Activated gamma-delta T cell treated with Interleukin-2 at 50 U/mL for 16 hours (primary cell): ENCODE measurements at places on chromosomes 1 and 21.

DNA sequence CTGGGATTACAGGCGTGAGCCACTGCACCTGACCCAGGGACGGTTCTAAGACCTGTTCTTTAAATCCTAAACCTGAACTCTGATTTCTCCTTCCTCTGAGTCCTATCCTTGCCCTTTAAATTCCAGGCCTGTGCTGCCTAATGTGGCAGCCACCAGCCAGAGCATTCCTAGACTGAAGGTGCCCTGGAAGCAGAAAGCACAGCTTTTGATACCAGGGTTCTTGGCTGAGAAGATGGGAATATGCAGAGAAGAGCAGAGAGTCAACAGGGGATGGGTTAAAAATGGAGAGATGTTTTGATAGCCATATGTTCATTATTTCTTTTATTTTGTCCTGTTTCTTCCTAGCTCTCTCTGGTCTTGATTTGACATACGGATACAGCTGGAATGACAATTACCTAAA is 49.7 kb downstream of the RYR2 start:
- no peak for DNase-seq

- DNase-seq: peak; percentile 44
These were observed 46.9 kb downstream of the CD34 start for GRCh38 chr1:207863893-207864535.

- DNase-seq: no peak
These were observed 25.5 kb upstream of the CAP1 start for GRCh38 chr1:40014812-40015594.

DNA sequence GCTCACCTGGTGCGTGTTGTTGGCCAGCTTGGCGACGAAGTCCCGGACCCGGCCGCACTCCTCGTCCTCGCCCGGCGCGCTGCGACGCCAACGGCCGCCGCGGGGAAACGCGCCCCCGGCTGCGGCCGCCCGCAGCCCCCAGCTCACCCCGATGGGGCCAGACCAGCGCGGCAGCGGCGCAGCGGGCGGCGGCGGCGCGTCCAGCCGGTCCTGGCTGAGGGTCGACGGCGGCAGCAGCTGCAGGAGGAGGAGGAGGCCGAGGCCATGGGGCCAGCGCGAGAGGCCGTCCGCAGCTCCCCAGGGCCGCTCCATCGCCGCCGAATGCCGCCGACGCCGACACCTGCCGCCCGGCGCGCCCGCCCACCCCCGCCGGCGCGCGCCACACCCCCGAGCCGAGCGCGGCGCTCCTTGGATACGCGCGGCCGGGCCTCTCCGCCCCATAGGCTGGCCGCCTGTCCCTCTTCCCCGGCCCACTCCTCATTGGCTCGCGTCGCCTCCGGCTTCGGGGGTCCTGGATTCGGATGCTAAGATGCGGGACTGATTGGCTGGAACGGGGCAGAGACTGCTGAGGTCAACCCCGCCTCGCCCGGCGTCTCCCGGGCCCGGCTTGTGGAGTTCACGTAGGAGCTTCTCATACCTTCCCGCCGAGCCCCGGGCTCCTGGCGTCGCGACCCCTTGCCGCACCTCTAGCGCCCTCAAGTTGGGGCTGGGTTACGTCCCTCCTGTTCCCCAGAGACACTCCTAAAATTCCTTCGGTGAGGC is at the start of gene SORT1:
Gene SORT1, minus strand, starts transcription at position 338 of the 762 bp plus-strand sequence. Its CDS starts 26 bp downstream, at position 312.
- peak; percentile 64 for DNase-seq

GRCh38 chr1:145995964-145996432 is 381 bp downstream of the TXNIP start:
- DNase-seq: no peak

- DNase-seq: peak; percentile 46
These were observed 69.6 kb upstream of the LRRC8B start for GRCh38 chr1:89454845-89455521.

- no peak for DNase-seq
These were observed 351.9 kb downstream of the ADGRL2 start for GRCh38 chr1:82152356-82153271.

- no peak for DNase-seq
These were observed 111.5 kb downstream of the PSMG1 start for GRCh38 chr21:39071623-39072214.

DNA sequence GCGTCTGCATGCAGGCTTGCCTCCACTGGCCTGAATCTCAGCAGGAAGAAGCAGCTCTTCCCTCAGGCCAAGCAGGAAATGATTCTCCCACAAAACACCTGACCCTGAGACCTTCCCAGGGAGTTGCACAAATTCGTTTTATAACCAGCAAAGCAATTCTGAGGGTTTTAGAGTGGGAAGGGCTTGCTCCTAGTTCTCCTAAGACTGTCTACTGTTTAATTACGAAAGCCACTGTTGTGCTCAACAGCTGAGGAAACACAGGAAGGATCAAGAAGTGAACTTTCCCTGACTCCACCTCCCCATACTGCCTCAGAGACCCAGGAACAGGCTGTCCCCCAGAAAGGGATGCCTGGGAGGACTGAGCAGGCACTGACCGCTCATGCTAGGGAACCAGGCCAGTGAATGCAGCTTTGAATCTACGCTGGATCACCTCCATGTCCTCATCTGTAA is 37.0 kb upstream of the PUM1 start:
- DNase-seq: no peak

DNA sequence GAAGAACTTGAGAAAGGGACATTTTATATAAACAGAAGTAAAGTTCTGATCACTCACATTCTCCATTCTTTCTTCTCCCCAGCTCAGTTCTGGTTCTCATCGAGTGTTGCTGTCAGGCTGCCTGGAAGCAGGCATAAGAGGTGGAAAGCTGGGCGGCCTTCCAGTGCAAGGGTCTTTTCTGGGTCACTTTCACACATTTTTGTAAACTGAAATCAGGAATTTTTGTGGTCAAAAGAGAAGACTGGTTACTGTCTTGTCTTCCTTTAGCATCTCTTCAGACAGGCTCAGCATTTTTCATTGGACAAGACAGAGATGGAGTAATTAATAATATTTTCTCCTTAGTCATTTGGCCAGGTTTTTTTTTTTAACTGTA is 93.7 kb downstream of the CTH start:
- DNase-seq: no peak

GRCh38 chr1:173714441-173714758 is 381 bp upstream of the KLHL20 start:
- DNase-seq: no peak

DNA sequence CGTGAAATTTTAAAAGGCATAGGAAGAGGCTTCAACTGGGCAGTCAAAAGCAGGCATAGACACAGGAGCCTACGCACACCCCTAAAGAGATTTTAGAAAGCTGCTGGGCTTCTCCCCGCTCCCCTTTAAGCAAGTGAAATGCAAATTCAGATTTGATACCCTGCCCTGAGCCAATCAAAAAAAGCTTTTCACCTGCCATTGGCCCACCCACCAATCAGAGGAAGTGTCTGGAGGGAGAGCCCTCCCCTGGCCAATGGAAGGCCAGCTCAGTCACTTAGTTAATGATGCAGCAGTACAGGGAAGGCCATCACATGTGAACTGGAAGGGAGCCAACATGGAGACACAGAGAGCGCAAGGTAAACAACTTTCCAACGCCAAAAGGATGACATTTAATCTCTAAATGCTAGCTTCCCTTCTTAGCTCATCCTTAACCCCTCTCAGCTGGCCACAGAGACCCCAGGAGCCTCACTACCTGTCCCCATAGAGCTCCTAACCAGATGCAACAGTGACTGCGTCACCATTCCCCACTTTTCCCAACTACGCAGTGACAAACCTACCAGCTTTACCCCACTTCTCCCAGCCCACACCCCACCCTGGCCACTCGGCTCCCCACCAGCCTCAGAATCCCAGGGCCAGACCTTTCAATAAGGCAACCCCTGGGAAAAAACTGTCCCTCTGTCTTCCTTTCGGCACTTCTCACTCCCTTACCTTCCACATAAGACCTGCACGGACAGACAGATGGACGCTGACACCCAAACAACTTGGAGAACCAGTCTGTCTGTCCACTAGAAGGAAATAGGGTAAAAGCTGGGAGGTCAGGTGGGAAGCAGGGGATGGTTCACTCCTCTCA is 71.0 kb downstream of the CD46 start:
- peak; percentile 46 for DNase-seq

DNA sequence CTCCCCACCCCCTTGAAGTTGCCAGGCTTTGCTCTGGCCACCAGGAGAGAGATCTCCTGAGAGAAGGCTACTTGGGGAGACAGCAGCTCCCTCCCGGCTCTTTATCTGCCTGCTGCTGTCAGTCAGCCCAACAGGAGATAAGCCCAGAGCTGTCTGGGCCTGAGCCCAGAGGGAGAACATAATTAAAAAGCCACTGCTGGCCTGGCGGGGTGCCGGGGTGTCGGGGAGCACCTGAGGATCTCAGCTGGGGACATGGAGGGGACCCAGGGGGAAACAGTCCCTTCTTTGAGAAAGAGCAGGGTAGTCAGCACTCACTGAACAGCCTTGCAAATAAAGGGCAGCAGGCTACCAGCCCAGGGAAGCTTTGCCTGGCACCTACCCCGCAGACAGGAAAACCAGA is 17.9 kb downstream of the VWA5B1 start:
- no peak for DNase-seq

DNA sequence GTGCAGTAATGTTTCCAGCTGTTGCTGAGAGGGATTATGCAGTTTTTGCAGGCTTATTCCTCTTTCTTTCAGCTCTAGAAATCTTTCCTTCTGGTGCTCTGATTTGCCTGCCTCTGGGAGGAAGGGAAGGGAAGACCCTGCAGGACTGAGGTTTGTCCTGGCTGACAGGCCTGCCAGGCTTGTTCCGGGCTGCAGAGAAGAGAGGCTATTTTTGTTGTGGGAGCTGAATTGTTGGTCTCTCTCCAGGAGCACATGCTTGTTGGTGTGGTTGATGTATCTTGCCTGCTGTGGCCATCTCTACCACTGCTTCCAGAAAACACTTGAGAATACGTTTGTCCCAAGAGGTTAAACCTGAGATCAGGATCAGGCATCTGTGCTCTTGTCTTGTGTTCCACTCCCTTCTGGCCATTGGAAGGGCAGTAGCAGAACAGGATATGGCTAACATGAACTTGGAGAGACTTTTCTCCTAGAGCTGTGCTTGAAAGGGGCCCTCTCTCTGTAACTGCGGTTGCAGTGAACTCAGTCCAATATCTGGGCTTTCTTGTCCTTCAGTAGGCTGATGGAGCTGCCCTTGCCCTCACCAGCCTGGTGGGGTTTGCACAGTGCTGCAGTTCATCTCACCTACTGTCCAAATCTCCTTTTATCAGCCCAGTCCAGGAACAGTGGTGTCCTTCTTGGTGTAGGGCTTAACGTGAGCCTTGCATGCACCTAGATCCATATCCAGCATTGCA is 21.5 kb upstream of the SLC25A34 start:
- DNase-seq: no peak

- no peak for DNase-seq
These were observed 101.2 kb downstream of the INTS7 start for GRCh38 chr1:211933946-211934714.

GRCh38 chr21:26842974-26843932 is 2.0 kb downstream of the ADAMTS1 start:
- DNase-seq: peak; percentile 32

DNA sequence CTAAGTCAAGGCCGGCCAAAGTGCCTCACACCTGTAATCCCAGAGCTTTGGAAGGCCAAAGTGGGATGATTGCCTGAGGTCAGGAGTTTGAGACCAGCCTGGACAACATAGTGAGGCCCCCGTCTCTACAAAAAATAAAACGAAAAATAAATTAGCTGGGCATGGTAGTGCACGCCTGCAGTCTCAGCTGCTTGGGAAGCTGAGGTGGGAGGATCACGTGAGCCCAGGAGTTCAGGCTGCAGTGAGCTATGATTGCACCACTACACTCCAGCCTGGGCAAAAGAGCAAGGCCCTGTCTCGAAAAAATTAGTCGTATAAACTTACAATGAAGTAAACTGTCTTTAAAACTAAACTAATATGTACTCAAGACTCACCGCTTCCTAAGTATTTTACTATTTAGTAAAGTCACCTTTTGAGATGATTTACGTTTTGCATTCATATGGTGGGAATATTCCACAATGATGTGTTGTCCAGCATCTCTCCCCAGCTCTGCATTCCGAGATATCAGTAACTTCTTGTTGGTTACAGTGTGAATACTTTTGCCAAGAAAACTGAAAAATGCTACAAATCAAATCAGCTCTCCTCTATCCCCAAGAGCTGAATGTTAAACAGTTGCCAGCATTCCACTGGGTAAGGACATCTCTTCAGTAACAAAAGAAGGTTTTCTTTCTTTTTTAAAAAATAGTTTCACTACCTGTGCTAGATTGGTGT is 84.9 kb upstream of the C21orf91 start:
- no peak for DNase-seq

DNA sequence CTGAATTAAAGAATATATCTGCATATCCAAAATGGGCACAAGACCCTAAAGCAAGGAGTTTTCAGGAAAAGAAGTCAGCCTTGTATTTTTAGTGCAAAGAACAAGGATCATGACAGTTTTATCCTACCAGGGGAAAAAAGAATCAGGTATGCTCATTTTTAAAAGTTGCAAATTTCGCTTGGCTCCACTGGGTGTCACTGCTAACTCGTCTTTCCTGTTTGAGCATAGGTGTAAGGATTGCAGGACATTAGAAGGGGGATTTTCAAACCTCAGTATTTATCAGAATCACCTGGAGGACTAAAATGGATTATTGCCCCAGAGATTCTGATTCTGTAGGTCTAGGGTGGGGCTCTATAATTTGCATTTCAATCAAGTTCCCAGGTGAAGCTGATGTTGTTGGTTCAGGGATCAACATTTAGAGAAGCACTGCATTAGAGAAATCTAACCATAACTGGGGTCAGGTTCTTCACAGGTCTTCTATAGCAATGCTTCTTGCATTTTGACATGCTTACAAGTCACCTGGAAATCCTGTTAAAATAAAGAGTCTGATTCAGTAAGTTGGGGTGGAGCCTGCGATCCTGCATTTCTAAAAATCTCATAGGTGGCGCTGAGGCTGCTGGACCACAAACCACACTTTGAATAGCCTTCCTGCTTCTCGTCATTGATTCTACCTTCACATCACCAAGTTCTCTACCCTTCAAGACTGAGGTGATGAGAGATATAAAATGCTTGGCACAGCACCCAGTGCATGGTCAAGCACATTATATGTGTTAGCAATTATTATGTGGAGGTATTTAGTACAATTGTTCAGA is 39.6 kb downstream of the NUF2 start:
- no peak for DNase-seq

GRCh38 chr1:24939675-24940193 is 9.7 kb upstream of the RUNX3 start:
- no peak for DNase-seq

- no peak for DNase-seq
These were observed 49.6 kb downstream of the ZFYVE9 start for GRCh38 chr1:52191395-52191965.

DNA sequence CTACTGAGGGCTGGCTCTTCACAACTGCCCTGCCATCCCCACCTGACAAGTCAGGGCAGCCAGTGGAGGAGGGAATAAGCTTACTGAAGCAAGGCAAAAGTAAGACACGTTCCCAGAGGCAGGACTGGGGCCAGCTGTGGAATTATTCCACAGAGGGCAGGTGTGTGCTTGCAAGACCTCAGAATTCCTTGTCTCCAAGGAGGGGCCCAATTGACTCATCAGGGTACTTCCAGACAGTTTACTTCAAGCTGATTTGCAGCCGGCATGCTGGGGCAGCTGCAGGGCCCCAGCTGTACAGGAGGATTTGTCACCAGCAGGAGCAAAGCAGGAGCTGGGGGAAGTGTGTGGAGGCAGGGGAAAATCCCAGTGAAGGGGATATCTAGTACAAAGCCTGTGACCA is 167.5 kb upstream of the CAMK1G start:
- DNase-seq: no peak
